ENCODE measurements at places on chromosomes 5 and 9.

DNA sequence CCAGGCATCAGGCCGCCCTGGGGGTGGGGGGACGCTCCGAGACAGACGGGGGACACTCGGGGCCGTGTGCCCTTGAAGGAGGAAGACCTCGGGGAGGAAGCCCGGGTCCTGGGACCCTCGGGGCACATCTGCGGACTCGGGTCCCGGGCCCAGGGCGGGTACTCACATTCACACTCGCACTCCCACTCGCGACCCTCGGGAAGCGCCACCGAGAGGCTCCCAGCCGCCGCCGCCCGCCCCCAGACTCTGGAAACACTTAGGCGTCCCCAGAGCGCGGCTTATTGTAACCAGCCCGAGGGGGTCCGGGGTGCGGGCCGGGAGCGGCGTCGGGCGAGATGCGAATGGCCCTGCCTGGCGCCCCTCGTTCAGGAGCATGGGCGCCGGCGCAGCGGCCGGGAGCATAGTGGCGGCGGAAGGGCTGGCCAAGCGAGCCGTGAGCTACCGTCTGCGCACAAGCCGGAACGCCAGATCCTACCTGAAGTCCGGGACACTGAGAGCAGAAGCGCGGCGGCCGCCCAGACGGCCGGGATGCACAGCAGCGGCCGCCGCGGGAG is 559 bp downstream of the ROR2 start:
- no peak for DNase-seq

GRCh38 chr5:151214614-151215545 is 9.0 kb downstream of the CCDC69 start:
- DNase-seq = no peak

DNA sequence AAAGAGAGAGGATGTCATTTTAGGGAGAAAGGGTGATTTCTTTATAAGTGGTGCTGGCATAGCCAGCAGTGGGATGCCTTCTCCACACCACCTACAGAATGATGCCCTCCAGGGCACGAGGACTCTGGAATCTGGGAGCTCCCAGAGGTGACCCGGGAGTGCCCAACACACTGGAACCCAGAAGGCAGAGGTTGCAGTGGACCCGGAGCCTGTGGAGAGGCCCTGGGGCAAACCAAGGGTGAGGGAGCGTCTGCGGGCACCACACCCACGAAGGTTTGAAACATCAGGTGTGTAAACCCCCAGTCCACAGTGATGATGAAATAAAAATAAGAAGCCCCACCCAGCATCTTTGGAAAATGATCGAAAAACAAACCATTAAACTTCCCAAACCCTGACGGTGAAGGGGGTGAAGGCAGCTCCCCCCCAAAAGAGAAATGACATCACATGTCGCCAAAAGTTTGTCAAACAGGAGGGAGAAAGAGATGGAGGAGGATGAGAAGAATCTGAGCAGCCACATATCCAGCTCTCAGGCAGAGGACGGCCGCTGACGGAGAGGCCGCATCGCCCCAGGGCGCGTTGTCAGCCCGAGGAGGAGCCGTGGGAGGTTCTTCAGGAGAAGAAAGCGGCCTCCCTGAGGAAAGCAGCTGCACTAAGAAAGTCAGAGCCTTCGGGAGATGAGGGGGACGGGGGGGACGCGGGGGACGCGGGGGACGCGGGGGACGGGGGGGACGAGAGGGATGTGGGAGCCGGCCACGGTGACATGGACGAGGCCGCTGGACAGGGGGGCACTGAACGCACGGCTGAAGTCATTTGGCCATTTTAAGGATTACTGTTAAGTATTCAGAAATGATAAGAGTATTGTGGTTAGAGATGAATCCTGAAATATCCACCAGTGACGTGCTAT is 43.1 kb upstream of the NSMF start:
- no peak for DNase-seq

DNA sequence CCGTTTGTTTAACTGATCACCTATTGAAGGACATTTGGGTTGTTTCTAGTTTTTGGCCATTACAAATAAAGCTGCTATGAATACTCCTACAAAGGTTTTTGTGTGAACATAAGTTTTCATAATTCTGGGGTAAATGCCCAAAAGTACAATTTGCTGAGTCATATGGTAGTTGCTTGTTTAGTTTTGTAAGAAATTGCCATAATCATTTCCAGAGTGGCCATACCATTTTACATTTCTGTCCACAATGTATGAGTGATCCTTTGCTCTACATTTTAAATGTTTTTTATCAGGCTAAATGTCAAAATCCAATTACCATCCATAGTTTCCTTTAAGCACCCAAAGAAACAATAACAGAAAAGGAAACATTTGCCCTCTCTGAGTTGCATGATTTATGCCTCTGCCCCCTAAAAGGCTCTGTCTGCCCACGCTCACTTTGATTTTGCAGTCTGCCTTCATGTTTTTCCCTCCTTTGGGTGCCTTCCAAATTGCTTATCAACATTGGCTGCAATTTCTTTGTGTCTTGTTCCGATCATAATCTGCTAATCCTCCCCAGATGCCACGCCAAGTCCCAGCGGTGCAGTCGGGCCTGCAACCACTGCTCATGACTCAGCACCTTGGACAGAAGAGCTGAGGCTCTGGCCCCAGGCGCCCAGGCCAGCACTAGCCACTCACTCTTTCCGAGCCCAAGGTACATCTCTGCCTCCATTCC is 339.2 kb downstream of the PIK3R1 start:
- no peak for DNase-seq

DNA sequence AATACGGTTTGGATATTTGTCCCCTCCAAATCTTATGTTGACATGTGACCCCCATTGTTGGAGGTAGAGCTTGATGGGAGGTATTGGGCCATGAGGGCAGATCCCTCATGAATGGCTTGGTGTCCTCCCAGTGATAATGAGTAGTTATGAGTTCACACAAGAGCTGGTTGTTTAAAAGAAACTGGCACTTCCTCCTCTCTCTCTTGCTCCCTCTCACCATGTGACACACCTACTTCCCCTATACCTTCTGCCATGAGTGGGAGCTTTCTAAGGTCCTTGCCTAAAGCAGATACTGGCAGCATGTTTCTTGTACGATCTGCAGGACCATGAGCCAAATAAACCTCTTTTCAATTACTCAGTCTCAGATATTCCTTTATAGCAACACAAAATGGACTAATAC is 132.0 kb downstream of the PIK3R1 start:
- DNase-seq = no peak

GRCh38 chr5:37888476-37888875 is 48.6 kb upstream of the GDNF start:
- DNase-seq = no peak

GRCh38 chr9:136536721-136537241 is 9.1 kb downstream of the NOTCH1 start:
- no peak for DNase-seq

DNA sequence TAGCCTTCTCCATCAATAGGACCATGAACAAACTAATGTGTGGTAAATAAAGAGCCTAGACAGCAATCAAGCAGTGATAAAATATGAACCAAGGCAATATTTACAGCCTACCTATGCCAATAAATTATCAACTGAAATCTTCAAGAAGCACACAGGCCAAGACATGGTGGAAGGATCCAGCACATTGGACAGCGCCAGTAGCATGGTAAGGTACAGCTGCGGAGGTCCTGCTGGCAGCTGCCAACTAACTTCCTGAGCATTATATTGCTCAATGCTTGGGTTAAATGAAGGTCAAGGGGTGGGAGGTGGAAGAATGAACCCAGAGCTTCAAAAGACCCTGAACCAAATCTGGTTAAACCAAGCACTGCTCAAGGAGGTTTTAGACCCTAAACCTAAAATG is 16.5 kb upstream of the SPDL1 start:
- DNase-seq = no peak

DNA sequence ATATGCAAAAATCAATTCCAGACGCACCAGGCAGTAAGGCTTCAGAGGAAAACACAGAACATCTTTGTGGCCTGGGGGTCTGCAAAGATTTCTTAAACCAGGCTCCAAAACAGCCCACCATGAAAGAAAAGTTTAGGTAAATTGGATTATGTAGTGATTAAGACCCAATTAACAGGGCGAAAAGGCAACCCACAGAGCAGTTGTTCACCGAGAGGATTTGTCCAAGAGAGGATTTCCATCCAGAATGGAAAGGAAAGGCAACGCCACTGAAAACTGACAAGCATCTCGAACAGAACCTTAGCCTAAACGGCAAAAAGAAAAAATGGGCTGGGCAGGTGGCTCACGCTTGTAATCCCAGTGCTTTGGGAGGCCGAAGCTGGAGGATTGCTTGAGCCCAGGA is 37.4 kb downstream of the GLT6D1 start:
- DNase-seq = no peak

GRCh38 chr5:81192373-81192750 is 40.8 kb upstream of the CKMT2 start:
- no peak for DNase-seq

DNA sequence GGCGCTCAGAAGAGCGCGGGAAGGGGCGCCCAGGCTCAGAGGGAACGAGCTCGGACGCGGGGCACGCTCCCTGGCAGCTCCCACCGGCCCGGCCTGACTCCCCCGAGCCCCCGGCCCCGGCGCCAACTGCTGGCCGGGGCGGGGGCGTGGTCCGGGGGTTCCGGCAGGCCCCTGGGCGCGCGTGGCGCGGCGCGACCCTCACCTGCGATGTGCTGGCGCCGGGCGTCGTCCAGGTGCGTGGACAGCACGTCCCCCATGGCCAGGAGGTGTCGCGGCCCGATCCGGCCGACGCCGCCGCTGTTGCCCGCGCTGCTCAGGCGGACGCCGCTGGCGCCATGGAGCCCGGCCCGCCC is 43.5 kb upstream of the STXBP1 start:
- no peak for DNase-seq

GRCh38 chr5:117680426-117680825 is 1105.8 kb upstream of the SEMA6A start:
- no peak for DNase-seq

DNA sequence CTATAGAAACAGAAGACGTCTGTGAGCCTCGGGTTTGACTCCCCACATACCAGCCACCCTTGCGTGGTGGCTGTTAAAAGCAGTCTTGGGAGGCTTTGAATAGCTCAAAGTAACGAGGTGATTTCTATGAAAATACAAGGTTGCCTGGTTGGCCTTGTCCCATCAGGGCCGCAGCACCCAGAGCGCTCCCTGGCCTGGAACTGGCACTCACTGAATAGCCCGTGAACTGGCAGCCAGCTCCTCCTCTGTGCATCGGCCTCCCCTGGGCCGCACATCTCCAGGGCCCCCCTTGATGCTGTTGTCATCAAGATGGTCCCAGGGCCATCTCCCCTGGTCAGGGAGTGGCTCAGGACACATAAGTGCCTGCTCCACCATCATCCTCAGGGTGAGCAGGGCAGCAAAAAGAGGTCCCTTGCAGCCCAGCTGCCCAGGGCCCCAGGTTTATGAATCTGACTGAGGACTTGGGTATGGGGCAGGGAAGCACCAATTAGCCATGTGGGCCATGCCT is 144.6 kb upstream of the PPP1R26 start:
- DNase-seq = no peak

DNA sequence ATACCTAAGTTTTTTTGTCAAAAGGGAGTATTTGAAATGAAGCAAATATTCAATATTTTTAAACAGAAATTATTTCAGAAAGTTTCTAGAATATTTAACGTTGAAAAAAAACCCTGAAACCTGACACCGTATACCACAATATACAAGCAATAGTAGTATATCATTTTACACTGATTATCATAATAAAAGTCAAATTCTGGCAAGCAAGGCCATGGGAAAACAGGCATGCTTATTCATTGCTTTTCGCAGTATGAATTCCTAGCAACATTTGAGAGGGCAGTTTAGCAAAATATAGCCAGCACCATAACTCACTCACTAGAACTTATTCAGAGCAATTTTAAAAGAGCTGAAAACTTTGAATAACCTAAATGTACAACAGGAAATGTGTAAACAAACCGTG is 46.1 kb downstream of the ERAP1 start:
- DNase-seq = no peak

DNA sequence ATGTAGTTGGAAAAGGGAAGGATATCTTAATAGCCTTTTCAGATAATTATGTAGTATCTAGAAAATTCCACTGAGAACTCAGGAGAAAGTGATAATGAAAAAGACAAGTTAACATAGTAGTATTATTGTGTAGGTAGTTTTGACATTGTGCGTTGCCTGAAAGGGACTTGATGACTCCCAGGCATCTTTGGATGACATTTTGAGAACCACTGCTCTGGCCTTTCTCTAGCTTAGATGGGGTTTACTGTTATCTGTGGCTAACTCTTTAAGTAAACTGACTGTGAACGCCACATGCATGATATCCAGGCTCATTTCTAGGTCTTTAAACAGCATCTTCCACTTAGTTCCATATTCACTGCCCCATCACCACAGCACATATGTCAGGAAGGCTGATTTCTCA is 14.4 kb upstream of the FYB1 start:
- no peak for DNase-seq

- DNase-seq = no peak
These were observed 1.0 kb upstream of the PANK3 start for GRCh38 chr5:168580227-168580508.

DNA sequence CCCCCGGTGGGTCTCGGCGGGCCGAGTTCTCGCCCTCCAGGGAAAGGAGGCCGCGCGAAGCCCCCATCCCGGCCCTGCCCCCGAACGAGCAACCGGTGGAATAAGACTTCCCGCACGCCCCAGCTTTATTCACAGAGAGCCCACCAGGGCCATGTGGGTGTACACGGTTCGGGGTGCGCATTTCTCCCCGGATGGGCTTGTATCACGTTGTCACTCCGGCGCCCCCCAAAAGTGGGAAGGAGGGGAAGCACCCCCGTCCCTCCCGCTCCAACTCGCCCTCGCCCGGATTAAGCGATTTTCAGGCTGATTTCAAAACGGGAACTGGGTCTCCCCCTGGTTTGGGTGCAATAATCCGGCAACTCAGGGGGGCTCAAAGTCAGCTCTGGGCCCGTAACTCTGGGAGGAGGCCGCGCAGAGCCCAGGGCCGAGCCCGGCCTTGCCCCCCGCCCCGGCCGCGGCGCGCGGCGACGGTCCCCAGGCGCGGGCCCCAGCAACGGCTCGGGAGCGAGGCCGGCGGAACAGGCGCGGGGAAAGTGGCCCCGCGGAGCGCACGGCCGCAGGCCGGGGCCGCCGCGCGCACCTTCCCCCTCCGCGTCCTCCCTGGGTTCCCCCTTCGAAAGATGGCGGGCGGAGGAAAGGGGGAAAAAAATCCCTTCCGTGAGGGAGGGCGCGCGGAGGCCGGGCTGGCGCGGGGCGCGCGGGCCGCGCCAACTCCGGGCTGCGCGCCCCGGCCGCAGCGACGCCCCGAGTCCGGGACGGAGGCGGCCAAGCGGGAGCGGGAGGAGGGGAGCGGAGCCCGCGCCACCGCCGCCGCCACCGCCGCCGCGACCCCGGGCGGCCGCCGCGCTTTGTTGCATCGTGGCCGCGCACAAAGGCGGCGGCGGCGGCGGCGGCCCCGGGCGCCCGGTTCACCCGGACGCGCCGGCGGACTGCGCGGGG is 644 bp downstream of the BRD3 start:
- no peak for DNase-seq

- no peak for DNase-seq
These were observed 63.6 kb downstream of the PALM2AKAP2 start for GRCh38 chr9:109843641-109844040.

DNA sequence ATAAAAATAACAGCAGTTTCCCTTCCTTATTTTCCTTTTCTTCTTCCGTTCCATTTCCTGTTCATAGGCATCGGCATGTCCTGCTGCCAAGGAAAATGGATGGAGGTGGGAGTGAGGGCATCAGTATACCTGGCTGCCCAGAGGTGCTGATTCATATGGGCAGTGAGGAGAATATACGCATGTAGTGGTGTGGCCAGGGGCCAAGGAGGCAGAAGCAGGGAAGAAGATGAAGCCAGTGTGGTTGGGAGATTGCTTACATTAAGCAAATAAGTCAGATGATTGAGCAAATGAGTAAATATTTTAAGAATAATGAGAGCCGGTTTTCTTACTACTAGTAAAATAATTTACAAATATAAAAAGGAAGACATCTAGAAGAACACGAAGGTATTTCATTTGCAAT is 344.9 kb upstream of the PAPPA start:
- DNase-seq = no peak

Measured in NCI-H1436 treated with DMSO at 0.1 percent for 48 hours (cell line).